ENCODE measurements at places on chromosomes 11 and 22.

DNA sequence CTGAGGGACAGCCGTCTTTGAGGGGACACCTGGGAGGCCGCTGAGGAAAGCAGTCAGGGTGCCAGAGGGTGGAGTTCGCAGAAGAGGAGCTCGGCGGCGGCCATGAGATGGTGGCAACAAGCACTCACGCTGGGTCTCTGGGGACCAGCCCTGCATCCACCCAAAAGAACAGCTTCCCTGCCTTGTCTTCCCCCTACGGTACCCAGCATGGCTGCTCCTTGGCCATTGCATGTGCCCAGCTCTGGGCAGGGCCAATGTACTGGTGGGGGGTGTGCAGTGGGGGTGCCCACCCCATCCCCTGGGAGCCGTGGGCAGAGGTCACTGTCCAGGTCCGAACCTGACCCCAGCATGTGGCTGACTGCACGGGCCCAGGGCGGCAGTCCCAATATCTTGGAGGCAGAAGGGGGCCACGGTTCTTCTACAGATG is 42.3 kb downstream of the OSBPL5 start:
- DNase-seq: no peak

DNA sequence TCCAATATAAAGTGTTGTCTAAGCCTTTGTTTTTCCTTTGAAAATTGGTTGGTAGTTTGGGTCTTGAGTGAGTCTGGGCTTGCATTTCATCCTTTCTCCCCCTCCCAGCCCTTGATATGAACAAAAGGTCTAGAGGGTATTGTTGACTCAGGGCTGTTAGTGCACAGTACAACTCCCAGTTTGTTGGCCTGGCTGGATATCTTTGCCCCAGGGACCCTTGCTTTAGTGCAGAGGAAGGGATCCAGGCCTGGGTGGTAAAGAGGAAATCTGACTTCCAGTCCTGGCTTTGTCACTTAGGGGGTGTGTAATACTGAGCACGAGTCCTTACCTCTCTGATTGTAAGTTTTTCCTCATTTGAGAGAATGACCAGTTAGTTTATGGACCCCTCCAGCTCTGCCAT is 330.4 kb downstream of the TMEM135 start:
- DNase-seq: no peak

GRCh38 chr11:63760487-63761079 is 8.0 kb downstream of the ZFTA start:
- no peak for DNase-seq

DNA sequence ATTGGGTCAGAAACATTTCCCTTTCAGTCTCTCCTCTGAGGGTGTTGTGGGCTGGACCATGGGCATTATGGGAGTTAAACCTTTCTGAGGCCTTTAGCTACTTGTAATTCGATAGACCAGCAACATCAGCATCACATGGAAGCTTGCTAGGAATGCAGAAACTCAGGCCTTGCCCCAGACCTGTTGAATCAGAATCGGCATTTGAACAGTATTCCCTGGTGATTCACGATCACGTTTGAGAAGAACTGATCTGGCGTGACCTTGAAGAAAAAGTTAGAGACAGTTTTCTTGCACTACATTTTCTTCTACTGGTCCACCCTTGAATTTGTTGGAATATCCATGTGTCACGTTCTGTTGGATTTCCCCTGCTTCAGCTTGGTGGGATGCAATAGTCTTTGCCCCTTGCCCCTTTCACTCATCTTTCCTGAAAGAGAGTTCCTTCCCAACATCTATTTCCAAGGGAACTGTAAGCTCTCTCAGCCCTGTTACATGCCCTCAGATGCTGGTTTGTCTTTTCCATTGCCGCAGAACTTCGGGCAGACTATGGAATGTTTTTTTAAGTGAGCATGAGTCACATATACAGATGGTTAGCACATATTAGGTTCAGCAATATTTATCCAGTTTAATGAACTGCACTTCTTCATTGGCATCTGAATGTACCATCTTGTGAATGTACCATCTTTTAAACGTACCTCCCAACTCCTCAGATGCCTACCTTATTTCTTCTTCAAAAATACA is 23.9 kb downstream of the EHF start:
- no peak for DNase-seq

- DNase-seq: peak; percentile 59
These were observed at the start of gene EIF4ENIF1 for GRCh38 chr22:31489632-31490495. Gene EIF4ENIF1 (minus strand): TSS chr22:31489842. CDS start chr22:31488718, 1,124 bp downstream.

- DNase-seq: no peak
These were observed 219.5 kb downstream of the DCDC1 start for GRCh38 chr11:31150011-31150410.

- no peak for DNase-seq
These were observed 22.9 kb upstream of the ABTB2 start for GRCh38 chr11:34380696-34381095.

- no peak for DNase-seq
These were observed 47.7 kb upstream of the NFRKB start for GRCh38 chr11:129943036-129943435.

DNA sequence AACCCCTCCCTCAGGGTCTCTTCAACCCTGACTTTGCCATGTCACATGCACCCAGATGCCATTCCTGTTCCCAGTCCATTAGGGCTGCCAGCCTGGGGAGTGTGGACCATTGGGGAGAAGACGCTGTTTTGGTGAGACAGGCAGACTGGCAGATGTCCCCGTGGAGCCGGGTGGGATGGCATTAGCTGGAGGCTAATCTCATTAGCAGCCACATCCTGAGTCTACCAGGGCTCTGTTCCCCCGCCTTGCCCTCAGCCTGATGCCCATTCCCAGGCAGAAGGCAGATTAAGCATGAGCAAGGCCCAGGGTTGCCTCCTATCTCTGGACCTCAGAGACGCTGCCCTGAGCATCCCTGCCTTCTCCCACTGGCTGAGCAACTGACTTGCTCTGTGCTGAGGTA is 46.4 kb upstream of the ALX4 start:
- no peak for DNase-seq

DNA sequence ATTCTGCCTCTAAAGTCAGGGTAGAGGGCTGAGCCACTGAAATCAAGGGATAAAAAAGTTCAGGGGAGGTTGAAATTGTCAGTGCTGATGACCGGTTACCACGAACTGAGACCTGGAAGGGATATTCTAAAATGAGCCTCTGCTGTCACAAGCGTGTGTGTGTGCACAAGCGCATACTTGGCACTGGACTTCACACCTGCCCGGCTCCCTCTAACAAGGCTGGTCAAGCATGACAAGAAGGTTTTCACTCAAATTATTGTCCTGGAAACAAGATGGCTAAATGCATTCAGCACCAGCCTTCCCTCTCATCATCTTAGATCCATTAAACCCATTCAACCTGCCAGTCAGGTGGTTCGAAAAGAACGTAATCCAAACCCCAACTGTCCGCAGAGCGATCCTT is 54.8 kb upstream of the CECR2 start:
- DNase-seq: no peak

DNA sequence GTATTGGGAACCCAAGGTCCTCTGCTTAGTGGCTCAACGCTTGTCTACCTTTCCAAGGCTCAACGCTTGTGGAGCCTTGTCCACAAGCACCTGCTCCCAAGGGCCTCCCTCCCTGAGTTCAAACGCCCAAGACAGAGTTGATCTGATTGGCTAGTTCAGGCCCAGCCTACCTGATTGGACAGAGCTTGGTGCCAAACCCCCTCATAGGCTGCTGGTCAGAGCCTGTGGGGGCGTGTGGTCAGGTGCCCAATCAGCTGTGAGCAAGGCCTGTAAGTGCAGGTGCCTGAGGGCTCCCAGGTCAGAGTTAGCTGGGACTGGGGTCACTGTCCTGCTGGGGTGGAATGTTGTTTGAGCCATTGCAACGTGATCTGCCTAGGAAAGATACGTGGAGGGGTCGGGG is 16.9 kb upstream of the TMPRSS6 start:
- no peak for DNase-seq

DNA sequence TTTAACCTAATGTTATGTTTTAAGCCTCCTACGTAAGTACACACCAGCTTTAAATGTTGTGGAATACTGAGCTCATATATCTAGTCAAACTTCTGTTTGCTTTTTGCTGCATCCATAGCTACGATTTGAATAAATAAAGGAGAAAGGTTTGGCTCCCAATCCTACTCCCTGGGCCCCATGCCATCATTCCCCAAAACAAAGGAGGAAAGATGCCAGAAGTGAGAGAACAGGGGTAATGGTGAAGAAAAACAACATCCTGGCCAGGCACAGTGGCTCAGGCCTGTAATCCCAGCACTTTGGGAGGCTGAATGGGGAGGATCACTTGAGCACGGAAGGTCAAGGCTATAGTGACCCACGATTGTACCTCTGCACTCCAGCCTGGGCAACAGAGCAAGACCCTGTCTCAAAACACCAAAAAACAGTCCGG is 26.5 kb downstream of the SCGB1A1 start:
- no peak for DNase-seq

DNA sequence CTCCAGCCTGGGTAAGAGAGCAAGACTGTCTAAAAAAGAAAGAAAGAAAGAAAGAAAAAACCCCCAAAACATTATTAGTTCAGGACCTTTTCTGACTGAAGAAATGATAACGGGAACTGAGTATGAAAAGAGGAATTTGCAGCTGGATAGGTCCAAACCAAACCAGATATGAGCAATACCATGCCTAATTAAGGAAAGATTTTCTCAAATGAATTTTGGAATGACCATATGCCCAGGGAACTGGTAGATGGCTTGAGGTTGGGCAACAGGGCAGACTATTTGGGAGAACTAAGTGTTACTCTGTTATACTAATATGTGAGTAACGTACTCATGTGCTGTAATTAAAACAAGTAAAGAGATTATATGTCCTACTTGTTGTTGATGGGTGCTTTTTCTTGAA is 186.1 kb downstream of the TMEM135 start:
- no peak for DNase-seq

DNA sequence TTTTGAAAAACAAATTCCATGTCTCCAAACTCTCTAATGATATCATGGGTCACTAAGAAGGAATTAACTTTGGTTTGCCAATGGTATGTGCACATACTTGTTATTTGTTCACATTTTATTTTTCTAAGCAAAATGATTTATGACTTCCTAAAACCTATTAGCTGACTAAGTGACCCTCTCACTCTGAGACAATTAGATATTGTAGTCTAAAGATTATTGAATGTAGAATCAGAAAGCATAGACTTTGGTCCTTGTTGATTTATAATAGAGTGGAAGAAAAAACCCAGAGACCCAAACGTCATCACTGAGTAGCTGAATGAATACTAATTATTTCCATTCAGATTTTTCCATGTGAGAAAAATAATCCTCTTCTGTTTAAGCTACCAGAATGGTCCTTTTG is 243.5 kb upstream of the ANO3 start:
- no peak for DNase-seq

- no peak for DNase-seq
These were observed 44.0 kb downstream of the PARVA start for GRCh38 chr11:12421386-12421785.

DNA sequence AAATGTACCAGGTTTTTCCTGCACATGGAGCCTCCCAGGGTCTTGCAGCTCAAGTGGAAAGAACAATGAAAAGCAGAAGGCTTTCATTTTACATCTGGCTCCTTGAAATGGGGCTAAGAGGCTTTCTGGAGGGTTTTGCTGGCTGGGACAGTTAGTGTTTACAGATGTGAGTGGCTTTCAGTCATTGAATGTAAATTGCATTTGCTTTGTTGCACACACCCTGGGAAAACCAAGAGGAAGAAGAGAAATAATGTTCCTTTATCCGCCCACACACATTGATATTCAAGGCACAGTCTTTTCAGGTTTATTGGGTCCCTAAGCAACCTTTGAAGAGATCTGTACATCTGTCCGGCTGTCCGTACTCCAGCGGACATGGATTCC is 144.5 kb downstream of the SPON1 start:
- no peak for DNase-seq

- DNase-seq: no peak
These were observed 41.1 kb downstream of the LIF start for GRCh38 chr22:30205281-30206115.

DNA sequence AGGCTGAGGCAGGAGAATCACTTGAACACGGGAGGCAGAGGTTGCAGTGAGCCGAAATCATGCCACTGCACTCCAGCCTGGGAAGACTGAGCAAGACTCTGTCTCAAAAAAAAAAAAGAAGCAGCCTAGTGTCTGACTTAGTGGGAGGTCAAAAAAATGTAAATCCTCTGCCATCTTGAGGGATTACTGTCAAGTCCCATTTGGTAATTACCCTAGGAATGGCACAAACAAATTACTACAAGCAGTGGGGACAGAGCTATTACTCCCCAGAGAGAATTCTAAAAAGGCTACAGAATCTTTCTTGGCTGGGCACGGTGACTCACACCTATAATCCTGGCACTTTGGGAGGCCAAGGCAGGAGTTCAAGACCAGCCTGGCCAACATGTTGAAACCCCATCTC is 3.8 kb downstream of the SERPING1 start:
- no peak for DNase-seq

DNA sequence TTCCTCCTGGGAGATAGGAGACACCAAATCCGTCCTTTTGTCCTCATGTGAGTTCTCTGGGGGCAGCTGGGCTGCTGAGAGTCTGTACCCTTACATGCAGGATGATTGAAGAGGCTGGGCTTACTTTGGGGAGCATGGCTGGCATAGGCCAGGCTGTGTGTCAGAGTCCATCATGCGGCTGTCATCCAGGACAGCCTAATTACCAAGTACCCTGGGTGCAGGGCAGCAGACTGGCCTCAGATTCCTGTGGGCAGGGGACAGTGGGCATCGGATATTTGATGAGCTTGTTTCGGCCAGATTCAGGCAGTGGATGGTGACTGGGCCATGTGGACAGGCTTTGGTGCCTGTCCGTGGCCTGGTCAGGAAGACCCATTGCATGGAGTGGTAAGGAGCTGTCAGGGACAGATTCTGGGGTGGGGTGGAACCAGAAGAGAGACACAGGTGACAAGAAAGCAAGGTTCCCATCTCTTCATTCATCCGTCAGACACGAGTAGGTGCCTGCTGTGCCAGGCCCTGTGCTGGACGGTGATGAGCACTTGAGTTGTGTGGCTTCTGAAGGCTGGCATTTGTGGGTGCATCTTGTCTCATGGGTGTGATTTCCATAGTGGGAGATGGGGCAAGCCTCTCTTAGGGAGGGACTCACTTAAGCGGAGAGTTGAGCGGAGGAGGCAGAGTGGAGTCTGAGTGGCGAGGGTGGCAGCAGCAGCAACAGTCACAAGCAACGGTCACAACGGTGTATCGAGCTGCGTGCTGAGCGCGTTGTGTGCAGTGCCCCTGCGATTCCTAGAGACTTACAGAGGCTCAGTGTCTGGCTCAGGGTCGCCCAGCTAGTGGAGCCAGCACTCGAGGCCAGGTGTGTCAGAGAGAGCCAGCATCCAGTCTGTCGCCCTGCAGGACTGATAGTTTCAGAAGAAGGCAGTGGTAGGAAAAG is 48.7 kb downstream of the TBC1D22A start:
- no peak for DNase-seq

- DNase-seq: no peak
These were observed 716.9 kb upstream of the ANO3 start for GRCh38 chr11:25615069-25615468.

GRCh38 chr11:4459500-4459899 is 10.4 kb downstream of the OR52K2 start:
- DNase-seq: no peak
